ENCODE measurements at places on chromosomes 7 and 10.

GRCh38 chr7:121061677-121062582 is 73.4 kb downstream of the CPED1 start:
- no peak for DNase-seq

- no peak for DNase-seq
Measured at GRCh38 chr7:108345710-108346336, 110.4 kb downstream of the NRCAM start.

DNA sequence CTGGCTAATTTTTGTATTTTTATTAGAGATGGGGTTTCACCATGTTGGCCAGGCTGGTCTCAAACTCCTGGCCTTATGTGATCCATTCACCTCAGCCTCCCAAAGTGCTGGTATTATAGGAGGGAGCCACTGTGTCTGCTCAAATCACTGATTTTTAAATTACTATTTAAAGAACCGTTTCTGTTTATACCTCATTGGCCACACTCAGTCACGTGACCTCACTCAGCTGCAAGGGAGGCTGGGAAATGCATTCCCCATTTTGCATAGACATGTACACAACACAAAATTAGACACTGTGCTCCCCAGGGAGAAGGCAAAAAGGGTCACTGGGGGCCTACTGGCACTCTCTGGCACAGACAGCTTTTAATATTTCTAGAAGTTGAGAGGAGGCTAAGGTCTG is 13.6 kb upstream of the CALU start:
- no peak for DNase-seq

- no peak for DNase-seq
Measured at GRCh38 chr10:37225163-37225562, 99.8 kb downstream of the ANKRD30A start.

GRCh38 chr10:7969623-7970022 is 84.9 kb upstream of the GATA3 start:
- no peak for DNase-seq

- DNase-seq, result no peak
Measured at GRCh38 chr7:83849131-83849530, 200.2 kb upstream of the SEMA3E start.

DNA sequence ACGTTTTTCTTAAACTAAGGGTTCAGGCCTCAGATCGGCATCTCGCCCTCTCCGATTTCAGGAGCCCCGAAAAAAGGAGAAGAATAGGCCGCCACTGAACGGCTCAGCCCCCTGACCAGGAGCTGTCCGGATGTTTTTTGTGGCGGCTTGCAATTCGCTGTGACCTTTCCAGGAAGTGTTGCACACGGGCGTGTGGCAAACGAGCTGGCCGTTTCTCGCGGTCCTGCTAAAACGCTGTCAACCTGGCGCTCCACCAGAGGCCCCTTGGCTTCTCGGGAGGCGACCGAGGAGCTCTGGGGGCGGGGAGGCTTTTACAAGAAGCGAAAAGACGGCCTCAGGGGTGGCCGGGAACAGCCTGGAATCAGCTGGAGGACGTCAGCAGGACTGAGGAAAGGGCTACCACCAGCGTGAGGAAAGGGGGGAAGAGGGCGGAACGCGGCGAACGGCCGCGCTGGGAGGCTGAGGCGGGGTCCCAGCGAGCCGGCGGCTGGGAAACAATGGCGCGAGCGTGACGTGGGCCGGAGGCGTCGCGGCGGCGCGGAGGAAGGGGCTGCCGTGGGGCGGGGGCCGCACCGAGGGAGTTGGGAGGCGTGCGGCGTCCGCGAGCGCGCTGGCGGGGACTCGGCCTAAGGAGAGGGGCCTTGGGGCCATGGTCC is 493 bp downstream of the NT5C2 start:
- DNase-seq, result peak; percentile 44
